Activated naive CD4-positive, alpha-beta T cell treated with anti-CD3 and anti-CD28 coated beads, Interleukin-2, amount 50 U/mL, for 16 hours (primary cell): ENCODE measurements at places on chromosomes 4 and X.

GRCh38 chr4:80043541-80043940 is 29.5 kb downstream of the ANTXR2 start:
- no peak for DNase-seq

DNA sequence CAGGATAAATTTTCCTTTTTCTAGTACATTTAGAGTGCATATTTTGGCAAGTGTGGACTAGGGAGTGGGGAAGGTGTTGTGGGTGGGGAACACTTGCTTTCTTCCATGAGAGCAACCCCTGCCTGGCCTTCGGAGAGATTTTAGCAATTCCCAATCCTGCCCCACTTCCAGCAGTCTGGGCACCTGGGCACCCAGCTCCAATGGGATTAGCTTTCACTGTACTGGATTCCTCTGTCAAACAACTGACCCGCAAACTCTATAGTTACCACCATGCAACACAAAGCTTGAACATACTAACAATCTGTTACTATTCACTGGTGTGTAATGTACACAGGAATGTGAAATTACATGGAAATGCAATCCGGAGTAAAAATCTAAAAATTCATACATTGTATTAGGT is 50.3 kb downstream of the SH3RF1 start:
- DNase-seq = no peak

GRCh38 chr4:5921101-5921980 is 28.5 kb upstream of the CRMP1 start:
- DNase-seq = no peak

DNA sequence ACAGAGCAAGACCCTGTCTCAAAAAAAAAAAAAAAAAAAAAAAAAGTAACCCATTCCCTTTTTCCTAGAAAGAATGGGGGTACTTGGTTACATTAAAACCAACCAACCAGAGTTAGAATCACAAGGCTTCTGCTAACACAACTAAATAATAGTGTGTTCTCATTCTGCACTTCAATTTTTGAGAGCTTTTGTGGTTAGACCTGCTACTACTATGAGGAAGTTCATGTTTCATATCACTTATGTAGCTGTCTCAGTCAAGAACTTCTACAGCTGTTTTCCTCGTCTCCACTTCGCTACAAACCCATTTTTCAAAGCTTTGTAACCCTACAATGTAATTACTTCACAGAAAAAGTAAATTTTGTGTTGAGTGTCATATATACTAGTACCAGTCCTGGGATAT is 58.3 kb downstream of the PDHA2 start:
- no peak for DNase-seq

GRCh38 chr4:152101556-152102435 is 341.0 kb upstream of the GATB start:
- DNase-seq = no peak

GRCh38 chr4:99762728-99763127 is 53.9 kb upstream of the DAPP1 start:
- DNase-seq = no peak

DNA sequence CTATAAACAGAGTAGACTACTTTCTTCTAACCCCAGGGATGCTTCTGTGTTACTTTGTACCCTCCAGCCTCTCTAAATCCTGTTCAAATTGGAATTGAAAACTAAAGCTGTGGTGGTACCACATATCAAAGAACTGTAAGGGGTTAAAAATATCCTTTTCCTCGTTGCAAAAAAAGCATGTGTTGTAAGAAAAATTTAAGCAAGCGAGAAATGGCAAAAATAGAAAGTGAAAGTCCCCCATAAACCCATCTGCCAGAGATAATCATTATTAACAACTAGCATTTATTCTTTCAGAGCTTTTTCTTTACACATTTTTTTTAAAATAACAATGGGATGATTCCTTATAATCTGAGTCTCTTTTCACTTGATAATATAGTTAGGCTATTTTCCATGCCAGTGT is 40.6 kb downstream of the TMEM164 start:
- DNase-seq = no peak

GRCh38 chr4:25540734-25541133 is 114.9 kb upstream of the SLC34A2 start:
- DNase-seq = no peak

GRCh38 chr4:143700046-143700415 is 444 bp downstream of the FREM3 start:
- no peak for DNase-seq

DNA sequence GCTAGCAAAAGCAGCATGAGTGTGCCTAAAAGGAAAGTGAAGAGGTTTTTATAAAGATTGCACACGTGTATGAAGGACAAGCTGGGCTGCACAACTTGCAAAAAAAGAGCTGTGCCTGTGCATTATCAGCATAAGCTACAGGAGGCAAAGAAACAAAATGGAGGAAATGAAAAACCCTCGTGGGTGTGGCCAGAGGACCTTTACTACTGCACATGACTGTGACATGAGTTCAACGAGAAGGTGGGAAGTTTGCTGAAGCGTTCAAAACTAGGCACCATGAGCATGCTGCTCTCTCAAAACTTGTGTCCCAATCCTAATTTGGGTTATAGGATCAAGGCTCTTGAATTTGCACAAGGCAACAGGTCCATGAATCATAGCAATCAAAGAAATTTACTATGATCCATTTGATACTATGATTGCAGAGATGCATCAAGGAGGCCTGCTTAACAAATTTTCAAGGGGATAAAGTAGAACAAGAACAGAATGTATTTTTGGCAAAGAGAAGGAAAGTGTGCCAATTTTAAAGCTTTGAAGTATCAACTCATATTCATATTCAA is 38.1 kb upstream of the CXorf38 start:
- no peak for DNase-seq

GRCh38 chr4:175947117-175947722 is 118.4 kb upstream of the WDR17 start:
- no peak for DNase-seq

GRCh38 chrX:51837921-51838320 is 55.5 kb upstream of the MAGED1 start:
- no peak for DNase-seq

DNA sequence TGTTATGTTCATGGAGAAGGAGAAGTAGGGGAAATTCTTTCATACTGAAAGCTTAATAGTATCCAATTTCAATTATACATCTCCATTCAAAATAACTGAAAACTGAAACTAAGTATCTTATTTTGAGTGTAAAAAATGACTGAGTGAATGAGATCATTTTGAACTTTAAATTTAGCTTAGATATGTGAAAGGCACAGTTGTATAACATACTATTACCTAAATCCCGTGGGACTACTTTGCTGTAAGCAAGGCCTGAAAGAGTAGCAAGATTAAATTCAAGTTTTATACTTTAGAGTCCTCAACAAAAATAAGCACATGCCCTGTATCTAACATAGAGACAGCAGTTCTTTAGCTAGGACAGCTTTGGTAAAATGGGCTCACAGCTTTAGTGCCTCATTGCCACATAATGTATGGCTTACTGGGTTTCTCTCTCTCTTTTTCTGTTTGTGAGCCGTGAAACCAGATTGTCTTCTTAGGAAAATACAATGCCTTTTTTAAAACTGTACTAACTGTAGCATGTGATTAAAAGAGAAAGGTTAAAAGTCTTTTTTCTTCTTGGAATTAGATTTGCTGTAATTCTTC is 43.2 kb downstream of the GSTCD start:
- no peak for DNase-seq

GRCh38 chrX:40950546-40950945 is 134.7 kb upstream of the USP9X start:
- no peak for DNase-seq

- no peak for DNase-seq
Observed at GRCh38 chrX:56569378-56570057, 6.1 kb downstream of the UBQLN2 start.
